ENCODE measurements at places on chromosomes 4 and X. TPM values are rescaled to one million over a fixed set of nuclear protein-coding genes. Genes with fewer than 3 reads are reported as not detected.

DNA sequence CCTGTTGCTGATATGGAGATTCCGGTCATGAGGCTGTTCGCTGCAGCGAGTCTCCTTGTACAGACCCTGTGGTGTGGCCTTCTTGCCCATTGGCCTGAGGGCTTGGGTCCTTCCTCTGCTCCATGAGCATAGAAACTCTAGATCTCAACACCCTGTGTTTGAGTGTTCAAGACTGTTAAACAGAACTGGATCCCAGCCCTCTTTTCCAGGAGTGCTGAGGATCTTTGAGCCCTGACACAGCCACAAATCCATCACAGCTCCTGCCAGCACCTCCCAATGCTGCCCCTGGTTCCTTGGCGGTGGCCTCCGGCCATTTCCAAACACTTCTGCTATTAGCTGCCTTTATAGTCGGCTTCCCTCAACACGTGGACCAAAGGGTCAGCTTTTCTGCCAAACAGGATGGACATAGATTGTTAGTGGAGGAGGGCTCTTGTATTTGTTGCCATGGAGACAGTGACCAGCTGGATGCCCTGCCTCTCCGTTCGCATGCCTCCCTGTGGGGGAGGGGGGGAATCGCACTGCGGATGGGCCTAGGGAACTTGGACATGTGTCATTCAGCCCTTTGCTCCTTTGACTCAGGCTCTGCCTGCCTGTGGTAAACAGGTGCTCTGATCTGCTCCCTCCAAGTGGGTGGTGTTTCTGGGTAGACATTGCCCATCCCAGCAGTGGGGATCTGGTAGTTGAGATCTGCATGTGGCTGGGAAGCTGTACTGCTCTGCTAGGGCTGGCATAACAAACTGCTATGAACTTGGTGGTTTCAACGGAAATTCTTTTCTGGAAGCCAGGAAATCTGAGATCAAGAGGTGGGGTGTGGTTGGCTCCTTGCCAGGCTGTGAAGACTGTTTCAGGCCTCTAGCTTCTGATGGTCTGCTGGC is 6.9 kb upstream of the WDR1 start:
- no peaks in the 10 kb centered on the region for H3K27me3 ChIP-seq
- peak overlapping the region; percentile 74 for H3K27ac ChIP-seq
- DNase-seq, result no peak
- H3K4me1 ChIP-seq, result peaks cover 17% of the 10 kb centered on the region

- no peak overlapping the region for H3K4me3 ChIP-seq
- H3K4me1 ChIP-seq, result no peaks in the 10 kb centered on the region
Measured at GRCh38 chr4:115110191-115111181, 2.9 kb downstream of the NDST4 start.

- H3K27me3 ChIP-seq, result no peaks in the 10 kb centered on the region
- peak overlapping the region; percentile 100 for H3K4me3 ChIP-seq
- H3K27ac ChIP-seq, result peak overlapping the region; percentile 98
- H3K4me1 ChIP-seq, result peaks cover 29% of the 10 kb centered on the region
- DNase-seq, result peak; percentile 13
- peaks cover 2% of the 10 kb centered on the region for H3K36me3 ChIP-seq
Measured at GRCh38 chr4:39698424-39699009, 581 bp downstream of the UBE2K start.

DNA sequence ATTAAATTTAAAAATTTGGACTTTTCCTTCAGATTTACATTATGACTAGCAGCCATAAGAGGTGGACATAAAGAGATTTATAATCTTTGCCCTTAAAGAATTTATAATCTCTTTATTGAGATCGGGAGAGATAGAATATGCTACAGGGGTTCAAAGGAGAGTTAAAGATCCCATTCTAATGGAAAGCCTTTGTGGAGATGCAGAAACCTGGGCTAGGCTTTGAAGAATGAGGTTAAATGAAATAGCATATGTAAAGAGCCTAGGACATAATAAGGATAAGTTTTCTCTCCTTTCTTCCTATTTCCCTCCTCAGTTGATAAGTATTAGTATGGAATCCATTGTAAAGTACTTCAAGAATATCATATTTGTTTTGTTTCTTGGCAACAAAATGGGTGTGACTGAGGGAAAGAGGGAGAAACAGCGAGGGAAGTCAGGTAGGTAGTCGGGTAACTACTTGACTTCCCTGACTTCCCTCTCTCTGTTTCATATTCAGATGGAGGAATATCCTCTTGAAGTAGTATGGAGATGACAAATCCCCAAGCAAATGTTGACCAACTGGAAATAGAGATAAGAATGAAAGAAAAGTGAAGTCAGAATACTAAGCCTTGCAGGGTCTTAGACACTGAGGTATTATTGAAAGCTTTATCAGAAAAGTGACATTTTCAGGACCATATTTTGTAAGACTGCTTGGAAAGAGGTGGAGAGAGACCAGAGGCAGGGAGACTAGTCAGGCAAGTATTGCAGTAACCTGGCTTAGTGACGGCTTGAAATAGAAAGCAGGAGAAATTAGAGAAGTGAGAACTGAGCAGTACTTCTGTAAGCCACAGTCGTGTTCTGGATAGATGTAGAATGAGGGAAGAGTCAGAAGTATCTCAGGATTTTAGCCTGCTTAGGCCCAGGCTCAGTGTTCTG is 82.9 kb downstream of the PDLIM5 start:
- no peaks in the 10 kb centered on the region for H3K27me3 ChIP-seq
- H3K27ac ChIP-seq, result no peak overlapping the region
- no peak overlapping the region for H3K4me3 ChIP-seq
- peaks cover 5% of the 10 kb centered on the region for H3K36me3 ChIP-seq
- no peak for DNase-seq
- peaks cover 10% of the 10 kb centered on the region for H3K4me1 ChIP-seq

- no peaks in the 10 kb centered on the region for H3K36me3 ChIP-seq
- no peak for DNase-seq
- H3K4me3 ChIP-seq, result peak overlapping the region; percentile 60
- peak overlapping the region; percentile 56 for H3K27ac ChIP-seq
Measured at GRCh38 chr4:20916106-20916505, 215.8 kb downstream of the PACRGL start.

- no peaks in the 10 kb centered on the region for H3K4me1 ChIP-seq
- H3K36me3 ChIP-seq, result no peaks in the 10 kb centered on the region
- H3K27ac ChIP-seq, result no peak overlapping the region
- H3K27me3 ChIP-seq, result peaks cover 66% of the 10 kb centered on the region
- DNase-seq, result no peak
- no peak overlapping the region for H3K4me3 ChIP-seq
Measured at GRCh38 chr4:53484911-53485657, 106.2 kb downstream of the LNX1 start.

DNA sequence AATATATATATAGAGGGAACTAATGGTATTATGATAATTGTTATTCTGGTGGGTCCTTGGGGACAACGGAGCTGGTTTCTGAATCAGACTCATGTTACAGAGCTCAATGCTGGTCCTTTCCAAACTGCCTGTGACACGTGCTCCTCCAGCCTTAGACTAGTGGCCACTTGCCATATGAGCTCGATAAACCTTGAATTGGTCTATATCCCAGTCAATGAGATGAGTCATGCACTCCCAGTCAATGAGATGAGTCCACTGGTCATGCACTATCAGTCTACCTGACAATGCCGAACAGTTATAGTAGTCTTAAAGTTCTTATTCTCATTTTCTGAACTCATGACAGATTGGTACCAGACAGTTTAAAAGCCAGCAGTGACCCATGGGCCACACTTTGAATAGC is 325.2 kb downstream of the LDB2 start:
- H3K27ac ChIP-seq, result no peak overlapping the region
- no peak overlapping the region for H3K4me3 ChIP-seq
- no peaks in the 10 kb centered on the region for H3K4me1 ChIP-seq
- no peak for DNase-seq
- H3K36me3 ChIP-seq, result no peaks in the 10 kb centered on the region

- no peak overlapping the region for H3K4me3 ChIP-seq
- no peaks in the 10 kb centered on the region for H3K36me3 ChIP-seq
- H3K27ac ChIP-seq, result no peak overlapping the region
Measured at GRCh38 chrX:114058988-114059418, 524.9 kb upstream of the HTR2C start.

Gene PTPN13
- total RNA-seq, result 49.5 TPM

DNA sequence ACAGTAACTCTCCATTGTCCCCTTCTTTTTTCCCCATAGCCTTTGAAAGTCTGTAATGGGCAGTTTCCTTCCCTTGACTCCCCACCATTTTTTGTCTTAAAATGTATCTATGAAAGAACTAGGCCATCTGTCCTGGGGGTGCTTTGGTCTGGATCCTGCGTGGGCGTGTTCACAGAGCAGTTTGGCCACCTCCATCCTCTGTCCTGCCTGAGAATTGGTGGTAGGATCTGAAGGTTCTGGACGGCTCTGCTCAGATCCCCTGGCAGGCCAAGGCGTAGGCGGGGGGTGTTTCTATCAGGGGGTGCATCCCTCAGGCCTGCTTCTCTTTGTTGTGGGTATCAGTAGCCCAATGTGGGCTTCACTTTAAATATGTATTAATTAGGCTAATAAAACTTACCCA is 107.1 kb downstream of the FAM193A start:
- DNase-seq, result no peak
- H3K27ac ChIP-seq, result no peak overlapping the region
- no peaks in the 10 kb centered on the region for H3K27me3 ChIP-seq
- H3K36me3 ChIP-seq, result peaks cover 4% of the 10 kb centered on the region
- H3K4me3 ChIP-seq, result no peak overlapping the region
- no peaks in the 10 kb centered on the region for H3K4me1 ChIP-seq

Gene ANXA10
- total RNA-seq, result not detected

Gene JAKMIP1
- total RNA-seq, result 16.8 TPM

Gene NWD2
- total RNA-seq, result not detected

DNA sequence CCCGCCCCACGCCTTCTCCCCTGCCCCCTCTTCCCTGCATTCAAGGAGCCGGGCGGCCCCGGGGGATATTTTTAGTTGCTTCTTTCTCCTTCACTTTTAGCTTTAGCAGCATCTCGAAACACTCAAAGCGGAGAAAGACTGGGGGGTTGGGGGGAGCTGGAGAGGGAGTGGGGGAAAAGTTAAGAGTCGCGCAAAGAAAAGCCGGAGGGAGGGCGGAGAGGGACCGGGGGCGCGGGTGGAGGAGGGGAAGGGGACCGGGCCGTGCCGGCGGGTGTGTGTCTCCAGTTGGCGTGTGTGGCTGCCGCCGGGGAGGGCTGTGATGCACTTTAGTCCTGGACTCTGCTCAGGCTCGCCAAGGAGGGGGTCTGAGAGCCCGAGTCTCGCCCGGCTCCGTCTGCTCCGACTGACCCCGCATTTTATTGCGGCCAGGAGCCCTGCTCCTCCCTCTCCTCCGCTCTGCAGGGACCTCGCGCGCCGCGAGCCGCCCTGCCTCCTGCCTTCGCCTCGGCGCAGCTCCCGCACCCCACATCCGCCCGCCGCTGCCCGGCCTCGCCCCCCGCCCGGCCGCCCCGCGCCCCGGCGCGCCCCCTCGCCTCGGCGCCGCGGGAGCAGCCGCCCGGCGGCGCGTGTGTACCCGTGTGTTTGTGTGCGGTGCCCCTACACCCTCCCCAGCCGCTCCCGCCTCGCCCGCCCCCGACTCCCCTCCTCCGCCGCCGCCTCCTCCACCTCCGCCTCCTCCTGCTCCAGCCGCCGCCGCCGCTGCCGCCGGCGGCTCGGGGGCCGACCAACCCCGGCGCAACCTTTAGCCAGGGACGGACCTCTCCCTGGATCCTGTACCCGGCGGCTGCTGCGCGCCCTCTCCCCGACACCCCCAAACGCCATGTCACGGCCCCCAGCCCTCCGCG is 1.4 kb downstream of the ZNF827 start:
- peaks cover 7% of the 10 kb centered on the region for H3K36me3 ChIP-seq
- H3K4me3 ChIP-seq, result peak overlapping the region; percentile 100
- H3K27me3 ChIP-seq, result no peaks in the 10 kb centered on the region
- H3K4me1 ChIP-seq, result peaks cover 22% of the 10 kb centered on the region

Gene DCTD
- 50.4 TPM for total RNA-seq

GRCh38 chrX:153509592-153509991 is 7.8 kb upstream of the ATP2B3 start:
- no peak for DNase-seq
- no peaks in the 10 kb centered on the region for H3K36me3 ChIP-seq
- no peaks in the 10 kb centered on the region for H3K4me1 ChIP-seq
- H3K4me3 ChIP-seq, result no peak overlapping the region

DNA sequence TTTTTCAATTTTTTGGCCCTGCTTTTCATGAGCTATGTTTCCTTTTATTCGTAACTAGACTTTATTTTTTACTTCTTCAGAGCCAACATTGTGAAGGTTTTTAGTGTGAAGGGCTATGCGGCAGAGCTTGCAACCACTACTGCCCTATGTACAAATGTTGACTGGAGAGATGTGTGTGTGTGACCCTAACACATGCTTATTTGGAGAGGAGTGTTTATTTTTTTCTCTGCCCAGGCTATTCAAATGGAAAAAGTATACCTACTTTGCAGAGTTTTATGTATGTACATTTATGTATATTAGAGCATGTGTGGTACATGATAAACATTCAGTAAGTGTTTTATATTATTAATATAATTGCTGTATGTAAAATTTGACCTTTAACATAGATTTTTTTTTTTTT is 86.5 kb downstream of the WWC2 start:
- H3K27ac ChIP-seq, result no peak overlapping the region
- peaks cover 11% of the 10 kb centered on the region for H3K4me1 ChIP-seq
- H3K27me3 ChIP-seq, result no peaks in the 10 kb centered on the region

- H3K4me1 ChIP-seq, result peaks cover 6% of the 10 kb centered on the region
- H3K36me3 ChIP-seq, result no peaks in the 10 kb centered on the region
- DNase-seq, result no peak
Measured at GRCh38 chrX:13547671-13548070, 21.7 kb upstream of the EGFL6 start.

Gene FSTL5
- not detected for total RNA-seq

Gene TCEAL7
- not detected for total RNA-seq

Gene ARHGEF38
- total RNA-seq, result not detected

Gene CC2D2A
- 1.6 TPM for total RNA-seq

Gene TMPRSS11D
- total RNA-seq, result not detected

DNA sequence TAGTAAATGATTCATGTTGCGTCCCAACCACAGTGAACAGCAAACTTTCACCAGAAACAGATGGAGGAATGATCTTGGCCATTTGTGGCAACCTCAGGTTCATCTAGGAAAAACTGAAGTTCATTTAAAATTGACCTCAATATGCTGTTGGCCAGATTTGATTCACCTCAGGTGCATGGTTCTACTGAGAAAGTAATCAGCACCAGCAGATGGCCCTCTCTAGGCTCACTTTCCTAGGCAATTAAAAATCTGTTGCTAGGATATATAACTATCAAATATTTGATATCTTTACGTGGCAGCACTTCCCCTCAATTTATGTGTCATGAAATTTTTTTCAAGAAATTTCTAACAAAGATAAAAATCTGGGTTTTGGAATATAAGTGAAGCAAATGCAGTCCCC is 344.7 kb downstream of the GALNTL6 start:
- no peaks in the 10 kb centered on the region for H3K36me3 ChIP-seq
- H3K4me1 ChIP-seq, result no peaks in the 10 kb centered on the region
- H3K27me3 ChIP-seq, result no peaks in the 10 kb centered on the region
- H3K4me3 ChIP-seq, result no peak overlapping the region
- no peak for DNase-seq

- H3K27ac ChIP-seq, result peak overlapping the region; percentile 91
- peaks cover 6% of the 10 kb centered on the region for H3K36me3 ChIP-seq
- peaks cover 55% of the 10 kb centered on the region for H3K4me1 ChIP-seq
- peak overlapping the region; percentile 91 for H3K4me3 ChIP-seq
Measured at GRCh38 chr4:142556048-142556447, 290.1 kb downstream of the INPP4B start.
